MV-4-11 (cell line): ENCODE measurements at places on chromosomes 12 and 14.

- DNase-seq, result no peak
Observed at GRCh38 chr12:41073633-41074472, 114.3 kb upstream of the PDZRN4 start.

DNA sequence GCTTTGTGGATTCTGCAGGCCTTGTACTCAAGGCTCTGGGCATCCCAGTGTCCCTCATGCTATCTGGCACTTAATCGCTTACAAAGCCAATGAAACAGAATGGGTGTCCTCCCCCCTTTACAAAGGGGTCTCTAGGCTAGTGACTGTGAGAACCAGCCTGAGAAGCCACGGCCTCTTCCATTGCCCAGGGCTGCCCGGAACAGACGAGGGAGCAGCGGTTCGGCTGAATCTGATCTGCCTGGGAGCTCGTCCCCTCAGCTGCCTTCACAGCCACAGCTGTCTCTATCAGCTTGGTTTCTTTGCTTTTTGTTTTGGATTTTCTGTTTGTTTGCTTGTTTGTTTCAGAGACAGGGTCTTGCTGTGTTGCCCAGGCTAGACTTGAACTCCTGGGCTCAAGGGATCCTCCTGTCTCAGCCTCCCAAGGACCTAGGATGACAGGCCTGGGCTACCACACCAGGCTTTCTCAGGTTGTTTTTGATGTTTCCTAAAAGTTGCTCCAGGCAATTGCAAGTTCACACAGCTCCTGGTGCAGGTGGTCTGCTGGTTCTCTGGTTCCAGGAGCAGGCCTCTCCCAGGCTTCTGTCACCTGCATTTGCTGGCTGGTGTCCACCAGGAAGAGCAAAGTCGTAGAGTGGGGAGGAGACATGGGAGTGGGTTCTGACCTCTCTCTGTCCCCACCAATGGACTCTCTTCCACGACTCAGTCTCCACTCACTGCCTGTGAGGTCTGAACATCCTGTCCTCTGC, 10.9 kb upstream of the RIN3 start:
- DNase-seq, result no peak

GRCh38 chr14:32296366-32296765, 32.7 kb upstream of the AKAP6 start:
- DNase-seq, result no peak

- no peak for DNase-seq
Observed at GRCh38 chr14:22797017-22797917, 18.0 kb downstream of the SLC7A7 start.

DNA sequence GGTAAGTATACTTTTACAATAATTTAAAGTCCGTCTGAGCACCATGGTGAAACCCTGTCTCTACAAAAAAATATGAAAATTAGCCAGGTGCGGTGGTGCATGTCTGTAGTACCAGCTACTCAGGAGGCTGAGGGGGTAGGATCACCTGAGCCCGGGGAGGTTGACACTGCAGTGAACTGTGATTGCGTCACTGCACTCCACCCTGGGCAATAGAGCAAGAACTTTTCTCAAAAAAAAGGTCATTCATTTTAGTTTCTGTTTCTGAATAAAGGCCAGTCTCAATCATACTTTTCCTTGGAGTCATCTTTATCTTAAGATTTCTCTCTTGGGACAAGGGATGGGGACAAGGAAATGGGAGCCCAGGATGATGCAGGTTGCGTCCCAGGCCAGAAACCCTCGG, 12.9 kb downstream of the ANKRD13A start:
- no peak for DNase-seq
